Activated CD4-positive, alpha-beta memory T cell treated with anti-CD3 and anti-CD28 coated beads, Interleukin-2, amount 10 ng/mL, durations not matched to agents 7 days and 5 days (primary cell): ENCODE measurements at places on chromosomes 1 and 21.
A peak's percentile ranks its signal among the peaks of the same experiment; 100 is the strongest.

DNA sequence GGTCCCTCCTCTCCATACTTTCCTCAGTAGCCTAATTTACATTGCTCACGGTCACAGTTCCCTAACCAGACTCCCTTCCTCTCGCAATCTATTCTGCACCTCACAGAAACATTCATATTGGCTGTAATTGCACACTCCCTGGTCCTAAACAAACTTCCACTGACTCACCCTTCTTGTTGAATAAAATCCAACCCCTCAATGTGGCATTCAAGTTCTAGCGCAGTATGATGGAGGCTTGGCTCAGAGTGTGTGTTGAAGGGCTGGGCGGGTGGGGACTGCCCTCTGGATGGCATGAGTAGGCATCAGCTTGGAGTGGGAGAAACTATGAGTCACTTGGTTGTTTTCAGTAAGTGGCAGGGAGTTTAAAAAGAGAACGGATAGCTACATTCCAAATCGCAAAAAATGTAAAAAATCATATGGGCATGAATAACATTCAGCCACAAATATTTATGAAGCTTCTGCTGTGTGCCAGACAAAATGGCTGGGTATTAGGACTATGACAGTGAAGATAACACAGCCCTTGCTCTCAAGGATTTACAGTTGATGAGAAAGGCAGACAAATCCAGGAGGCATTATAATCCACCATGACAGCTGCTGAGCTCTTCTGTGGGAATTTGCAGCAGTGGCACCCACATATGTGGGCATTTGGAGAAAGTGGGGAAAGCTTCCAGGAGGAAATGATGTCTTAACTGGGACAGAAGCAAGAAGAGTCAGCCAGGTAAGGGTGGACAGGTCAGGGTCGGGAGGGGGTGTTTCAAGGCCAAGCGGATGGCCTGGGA lies 42.2 kb upstream of the LYST start:
- DNase-seq = no peak

DNA sequence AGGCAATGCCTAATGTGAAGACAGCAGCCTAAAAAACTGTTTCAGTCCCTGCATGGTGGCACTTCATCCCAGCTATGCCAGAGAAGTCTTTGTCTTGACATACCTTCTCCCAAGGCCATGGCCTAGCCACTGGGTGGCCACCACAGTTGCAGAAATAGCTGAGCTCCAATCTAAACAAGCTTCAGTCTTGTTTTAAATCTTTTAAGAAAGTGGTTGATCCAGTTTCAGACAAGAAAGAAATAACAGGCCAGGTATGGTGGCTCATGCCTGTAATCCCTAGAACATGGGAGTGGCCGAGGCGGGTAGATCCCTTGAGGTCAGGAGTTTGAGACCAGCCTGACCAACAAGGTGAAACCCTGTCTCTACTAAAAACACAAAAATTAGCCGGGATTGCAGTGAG lies 600.0 kb upstream of the PLXNA2 start:
- no peak for DNase-seq

- DNase-seq = no peak
Measured at GRCh38 chr1:2310332-2311183, 80.8 kb downstream of the MORN1 start.

DNA sequence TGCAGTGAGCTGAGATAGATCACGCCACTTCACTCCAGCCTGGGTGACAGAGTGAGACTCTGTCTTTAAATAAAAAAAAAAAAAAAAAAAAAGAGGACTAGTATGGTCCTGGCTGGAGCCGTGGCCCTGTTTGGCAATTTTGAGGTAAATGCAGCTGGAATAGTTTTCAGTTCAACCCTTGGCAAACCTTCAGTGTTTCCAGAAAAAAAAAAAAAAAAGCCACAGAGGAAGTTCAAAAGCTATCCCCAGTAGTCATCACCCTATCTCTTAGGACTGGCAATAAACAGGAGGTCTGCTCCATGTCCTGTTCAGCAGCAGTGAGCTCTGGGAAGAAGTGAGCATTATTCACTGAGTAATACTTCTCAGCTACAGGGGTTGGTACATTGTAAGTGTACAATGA lies 56.8 kb upstream of the ERRFI1 start:
- no peak for DNase-seq

DNA sequence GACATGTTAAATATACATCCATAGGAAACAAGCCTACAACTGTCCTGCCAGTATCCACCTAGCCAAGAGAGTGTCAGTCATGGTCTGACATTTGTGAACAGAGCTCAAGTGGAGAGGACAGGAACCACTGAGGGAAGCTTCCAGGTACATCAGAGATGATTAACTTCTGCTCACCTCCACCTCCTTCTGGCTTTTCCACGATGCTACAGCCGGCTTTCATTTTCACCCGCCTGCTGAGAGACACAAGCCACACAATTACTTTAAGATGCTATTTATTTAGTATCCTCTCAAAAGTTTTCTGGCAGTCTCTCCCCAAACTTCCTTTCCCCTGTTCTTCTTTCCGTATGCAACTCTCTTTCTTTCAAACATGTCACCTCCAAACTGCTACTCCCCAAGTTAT lies 2.1 kb downstream of the ETV3 start:
- DNase-seq = peak; percentile 32

GRCh38 chr1:246726255-246726679 lies 2.1 kb downstream of the SCCPDH start:
- DNase-seq = no peak

- DNase-seq = no peak
Measured at GRCh38 chr1:155049651-155050559, 1.2 kb upstream of the ADAM15 start.

DNA sequence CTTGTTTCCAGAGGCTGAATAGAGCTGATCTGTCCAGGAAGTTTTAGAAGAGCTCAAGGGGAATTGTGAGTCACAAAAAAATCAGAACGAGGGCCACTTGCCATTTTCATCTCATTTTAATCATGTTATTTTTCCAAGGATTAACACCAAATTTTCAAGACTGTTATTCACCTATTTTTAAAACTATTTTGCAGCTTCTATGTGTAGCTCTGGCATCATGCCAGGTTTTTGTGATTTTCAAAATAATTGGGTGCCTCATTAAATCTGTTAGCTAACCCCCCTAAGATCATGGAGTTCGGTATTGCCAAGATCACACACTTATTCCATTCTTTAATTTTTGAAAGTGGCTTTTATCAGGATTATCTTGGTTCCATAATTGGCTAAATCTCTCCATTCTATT lies 90.9 kb downstream of the RGS7 start:
- DNase-seq = no peak

GRCh38 chr1:205927247-205927646 lies 16.0 kb downstream of the SLC26A9 start:
- no peak for DNase-seq

GRCh38 chr1:24928689-24929397 lies 1.2 kb downstream of the RUNX3 start:
- peak; percentile 58 for DNase-seq

GRCh38 chr1:27861436-27861835 lies 10.9 kb upstream of the THEMIS2 start:
- DNase-seq = no peak

DNA sequence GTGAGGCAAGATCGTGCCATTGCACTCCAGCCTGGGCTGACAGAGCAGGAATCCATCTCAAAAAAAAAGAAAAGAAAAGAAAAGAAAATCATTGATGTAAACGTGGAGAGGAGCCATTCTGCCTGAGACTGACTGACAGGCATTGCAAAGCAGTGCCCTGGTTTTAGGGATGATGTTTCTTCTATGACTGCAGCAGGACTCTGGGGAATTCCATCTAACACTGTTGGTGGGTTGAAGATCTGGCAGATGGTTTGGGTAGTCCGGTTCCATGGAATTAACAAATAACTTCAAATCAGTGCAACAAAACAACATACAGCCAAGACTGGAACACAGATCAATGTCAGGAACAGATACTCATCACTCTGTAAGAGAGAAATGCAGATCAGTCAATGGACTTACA lies 17.8 kb upstream of the LAMC2 start:
- DNase-seq = no peak

GRCh38 chr1:151828921-151829320 lies 2.7 kb downstream of the RORC start:
- DNase-seq = no peak

- DNase-seq = peak; percentile 36
Measured at GRCh38 chr1:7827126-7827955, 25.5 kb downstream of the UTS2 start.

- DNase-seq = no peak
Measured at GRCh38 chr1:164662462-164662861, 103.5 kb downstream of the PBX1 start.

DNA sequence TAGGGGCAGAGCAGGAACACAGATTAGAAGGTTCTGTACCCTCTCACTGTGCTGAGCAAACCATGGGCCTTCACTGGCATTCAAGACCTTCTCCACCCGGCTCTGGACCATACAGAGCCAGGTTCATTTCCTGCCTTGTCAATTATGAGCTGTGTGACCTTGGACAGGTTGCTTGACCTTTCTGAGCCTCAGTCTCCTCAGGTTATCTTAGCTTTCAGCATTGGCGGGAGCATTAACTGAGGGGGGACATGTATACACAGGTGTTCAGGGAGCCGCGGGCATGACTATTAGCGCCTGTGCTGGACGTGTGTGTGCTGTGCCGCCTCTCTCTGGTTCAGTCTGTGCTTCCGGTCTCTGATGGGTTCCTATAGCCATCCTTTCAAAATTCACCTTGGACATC lies 32.1 kb downstream of the HTR6 start:
- no peak for DNase-seq

DNA sequence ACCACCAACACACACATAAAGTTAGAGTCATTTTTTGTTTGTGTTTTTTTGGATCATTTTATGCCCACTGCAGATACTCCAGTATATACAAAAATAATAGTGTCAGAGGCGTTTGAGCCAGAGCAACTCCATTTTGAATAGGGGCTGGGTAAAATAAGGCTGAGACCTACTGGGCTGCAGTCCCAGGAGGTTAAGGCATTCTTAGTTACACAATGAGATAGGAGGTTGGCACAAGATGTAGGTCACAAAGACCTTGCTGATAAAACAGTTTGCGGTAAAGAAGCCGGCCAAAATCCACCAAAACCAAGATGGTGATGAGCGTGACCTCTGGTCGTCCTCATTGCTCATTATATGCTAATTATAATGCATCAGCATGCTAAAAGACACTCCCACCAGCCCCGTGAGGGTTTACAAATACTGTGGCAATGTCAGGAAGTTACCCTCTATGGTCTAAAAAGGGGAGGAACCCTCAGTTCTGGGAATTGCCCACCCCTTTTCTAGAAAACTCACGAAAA lies 40.6 kb downstream of the GJA5 start:
- DNase-seq = no peak

DNA sequence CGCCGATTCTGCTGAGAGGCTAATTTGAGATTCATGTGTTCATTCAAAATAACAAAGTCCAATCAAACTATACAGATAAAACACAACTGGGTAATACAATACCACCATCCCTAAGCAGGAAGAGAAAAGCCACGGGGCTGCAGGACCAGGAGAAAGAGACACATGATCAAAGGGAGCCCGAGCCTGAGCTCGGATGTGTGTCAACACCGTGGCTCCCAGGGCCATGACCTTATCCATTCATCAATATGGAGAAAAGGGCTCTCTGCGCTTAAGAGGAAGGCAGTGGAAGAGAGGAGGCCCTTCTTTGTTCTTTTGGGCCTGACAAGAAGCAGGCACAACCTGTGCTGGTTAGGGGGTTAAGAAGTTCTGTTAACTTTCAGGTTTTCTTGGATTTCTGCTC lies 56.7 kb downstream of the HUNK start:
- no peak for DNase-seq

- no peak for DNase-seq
Measured at GRCh38 chr21:38165466-38166172, 91.2 kb upstream of the KCNJ15 start.

DNA sequence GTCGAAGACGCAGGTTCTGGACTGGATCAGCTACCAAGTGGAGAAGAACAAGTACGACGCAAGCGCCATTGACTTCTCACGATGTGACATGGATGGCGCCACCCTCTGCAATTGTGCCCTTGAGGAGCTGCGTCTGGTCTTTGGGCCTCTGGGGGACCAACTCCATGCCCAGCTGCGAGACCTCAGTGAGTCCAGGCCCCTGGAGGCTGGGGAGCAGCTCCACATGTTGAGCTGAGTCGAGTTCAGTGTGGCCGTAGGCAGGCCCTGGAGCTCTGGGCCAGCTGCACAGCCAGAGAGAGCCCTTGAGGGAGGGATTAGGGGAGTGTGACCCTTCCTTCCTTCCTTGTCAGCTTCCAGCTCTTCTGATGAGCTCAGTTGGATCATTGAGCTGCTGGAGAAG lies 1.6 kb downstream of the ELF3 start:
- no peak for DNase-seq

GRCh38 chr1:41704196-41704595 lies 214.5 kb downstream of the HIVEP3 start:
- DNase-seq = no peak
